ENCODE measurements at places on chromosomes 3 and 15.

DNA sequence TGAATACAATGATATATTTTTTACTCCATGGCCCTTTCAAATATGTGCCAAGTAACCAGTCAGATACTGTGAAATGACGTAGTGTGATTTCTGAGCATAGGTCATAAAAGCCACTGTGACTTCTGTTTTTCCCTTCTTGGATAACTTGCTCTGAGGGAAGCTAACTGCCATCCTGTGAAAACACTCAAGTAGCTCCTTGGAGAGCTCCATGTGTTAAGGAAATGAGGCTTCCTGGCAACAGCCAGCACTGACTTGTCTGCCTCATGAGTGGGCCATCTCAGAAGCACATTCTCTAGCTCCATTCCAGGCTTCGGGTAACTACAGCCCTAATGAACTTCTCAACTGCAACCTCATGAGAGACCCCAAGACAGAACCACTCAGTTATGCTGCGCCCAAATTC is 9.5 kb upstream of the CCDC80 start:
- DNase-seq: no peak

DNA sequence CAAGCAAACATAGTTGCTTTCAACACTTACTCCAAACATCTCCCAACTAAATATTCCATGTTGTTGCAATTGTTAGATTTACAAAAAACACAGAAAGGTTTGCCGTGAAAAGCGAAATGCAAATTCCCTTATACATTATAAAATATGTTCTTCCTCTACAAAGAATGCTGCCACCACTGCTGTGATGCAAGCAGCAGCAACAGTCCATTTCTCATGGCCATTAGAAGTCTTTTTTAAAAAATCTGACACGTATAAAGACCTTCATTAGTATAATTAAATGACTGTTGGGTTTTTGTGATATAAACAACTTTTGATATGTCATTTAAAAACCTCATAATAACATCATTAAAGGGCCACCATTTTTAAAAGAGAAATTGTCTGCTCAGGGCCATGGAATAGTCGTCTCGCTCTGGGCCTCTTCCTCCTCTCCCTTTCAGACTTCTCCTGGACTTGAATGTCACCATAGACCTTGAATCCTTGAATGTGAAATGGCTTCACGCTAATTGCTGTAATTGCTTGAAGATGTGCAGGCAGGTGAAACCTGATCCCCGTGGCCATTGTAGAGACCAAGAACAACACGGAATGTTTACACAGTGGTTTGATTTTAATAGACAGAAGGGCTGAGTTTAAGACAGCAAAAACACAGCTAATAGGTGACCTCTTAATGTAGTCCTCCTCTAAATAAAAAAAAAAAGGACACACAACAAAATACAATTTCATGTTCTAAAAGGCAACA is 450.4 kb downstream of the FOXP1 start:
- DNase-seq: no peak

DNA sequence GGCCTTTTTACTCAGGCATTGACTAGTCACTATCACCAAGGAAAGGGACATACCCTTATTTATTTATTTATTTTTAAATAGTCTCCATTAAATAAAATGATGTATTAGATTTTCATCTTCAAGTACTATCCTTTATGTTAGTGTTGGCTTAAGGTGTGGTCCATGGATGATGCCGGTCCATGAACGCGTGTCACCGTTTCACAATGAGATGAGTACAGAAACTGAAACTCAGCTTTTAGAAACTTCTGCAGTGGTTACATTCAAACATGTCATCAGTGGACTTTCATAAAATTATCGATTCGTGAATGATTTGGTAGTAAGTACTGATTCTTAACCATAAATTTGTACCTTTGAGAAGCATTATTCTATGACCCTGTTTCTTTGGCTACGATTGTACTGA is 166.6 kb downstream of the SATB1 start:
- no peak for DNase-seq

DNA sequence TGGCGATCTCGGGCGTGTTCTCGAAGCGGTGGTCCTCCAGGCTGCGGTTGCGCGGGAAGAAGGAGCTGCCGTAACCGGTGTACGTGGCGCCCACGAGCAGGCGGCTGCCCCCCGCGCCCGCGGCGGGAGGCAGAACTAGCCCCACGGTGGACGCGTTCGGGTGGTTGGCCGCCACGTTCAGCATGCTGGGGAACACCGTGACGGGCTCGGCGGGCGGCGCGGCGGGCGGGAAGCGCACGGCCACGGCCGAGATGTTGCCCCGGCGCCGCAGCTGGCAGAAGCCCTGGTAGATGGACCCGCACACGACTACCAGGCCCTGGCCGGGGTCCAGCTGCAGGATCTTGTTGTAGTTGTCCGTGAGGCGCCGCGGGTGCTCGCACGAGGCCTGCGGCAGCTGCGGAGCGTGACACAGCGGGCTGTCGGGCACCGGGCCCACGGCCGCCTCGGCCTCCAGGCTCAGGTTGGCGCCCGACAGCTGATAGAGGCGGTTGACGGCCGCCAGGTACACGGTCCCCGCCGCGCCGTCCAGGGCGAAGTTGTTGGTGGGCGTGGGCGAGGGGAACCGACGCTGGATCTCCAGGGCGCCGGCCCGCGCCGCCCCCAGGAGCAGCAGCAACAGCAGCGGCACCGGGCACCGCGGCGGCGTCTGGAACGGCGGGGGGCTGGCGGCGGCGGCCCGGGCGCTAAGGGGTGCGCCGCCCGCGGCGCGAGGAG is 397 bp downstream of the PLXND1 start:
- DNase-seq: no peak

DNA sequence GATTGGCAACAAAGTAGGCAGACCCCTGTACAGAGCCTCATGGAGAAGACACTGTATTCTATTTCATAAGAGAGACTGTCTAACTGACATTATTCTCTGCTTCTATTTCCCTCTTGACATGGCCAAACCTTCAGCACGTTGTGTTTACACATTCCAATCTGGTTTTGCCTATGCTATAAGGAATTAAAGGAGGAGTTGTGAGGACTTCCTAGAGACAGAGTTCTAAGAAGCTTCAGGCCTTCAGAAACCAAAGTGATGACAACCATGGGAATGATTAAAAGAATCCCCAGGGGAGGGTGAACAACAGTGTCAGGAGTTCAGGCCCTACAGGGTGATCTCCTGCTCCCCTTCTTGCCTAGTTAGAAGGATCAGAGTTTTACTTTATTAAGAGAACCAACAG is 44.9 kb upstream of the CAPN7 start:
- no peak for DNase-seq

Data from activated naive CD4-positive, alpha-beta T cell treated with anti-CD3 and anti-CD28 coated beads, Interleukin-2, amount 50 U/mL, for 72 hours (primary cell).